ENCODE measurements at places on chromosomes 11 and 22. TPM values are rescaled to one million over a fixed set of nuclear protein-coding genes. Genes with fewer than 3 reads are reported as not detected.

DNA sequence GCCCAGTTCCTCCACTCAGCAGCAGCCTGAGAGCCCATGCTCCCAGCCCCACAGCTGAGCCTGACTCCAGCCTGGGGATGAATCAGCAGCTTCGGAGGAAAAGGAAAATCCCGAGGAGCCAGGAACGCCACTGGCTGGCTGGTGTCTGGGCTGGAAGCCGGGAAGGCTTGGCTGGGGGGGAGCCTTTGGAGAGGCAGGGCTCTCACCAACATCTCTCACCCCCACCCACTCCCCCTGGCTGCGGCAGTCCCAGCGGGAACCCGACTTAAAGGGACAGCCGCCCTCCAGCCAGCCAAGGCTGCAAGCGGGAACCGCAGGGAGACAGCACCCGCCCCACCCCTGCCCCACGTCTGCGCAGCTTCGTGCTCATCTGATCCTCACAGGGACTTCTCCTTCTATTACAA is 28.4 kb downstream of the KIAA0930 start:
- peak; percentile 64 for DNase-seq

DNA sequence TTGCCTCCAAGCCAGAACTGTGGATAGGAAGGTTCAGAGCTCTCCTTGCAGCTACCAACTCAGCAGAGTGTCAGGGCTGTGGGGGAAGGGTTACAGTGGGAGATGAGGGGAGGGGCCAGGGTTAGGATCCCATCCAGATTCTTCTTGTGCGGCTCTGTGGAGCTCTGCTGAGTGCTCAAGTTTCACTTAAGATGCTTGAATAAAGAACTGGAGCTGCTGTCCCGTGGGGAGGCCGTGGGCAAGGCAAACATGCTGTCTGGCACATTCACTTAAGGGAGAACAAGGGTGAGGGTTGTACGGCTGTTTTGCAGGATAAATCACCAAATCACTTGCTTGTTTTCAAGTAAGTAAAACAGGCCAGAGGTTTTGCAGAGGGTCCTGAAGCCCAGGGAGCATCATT is 197.1 kb downstream of the FAM76B start:
- DNase-seq = no peak

GRCh38 chr11:25838918-25839625 is 492.9 kb upstream of the ANO3 start:
- no peak for DNase-seq

DNA sequence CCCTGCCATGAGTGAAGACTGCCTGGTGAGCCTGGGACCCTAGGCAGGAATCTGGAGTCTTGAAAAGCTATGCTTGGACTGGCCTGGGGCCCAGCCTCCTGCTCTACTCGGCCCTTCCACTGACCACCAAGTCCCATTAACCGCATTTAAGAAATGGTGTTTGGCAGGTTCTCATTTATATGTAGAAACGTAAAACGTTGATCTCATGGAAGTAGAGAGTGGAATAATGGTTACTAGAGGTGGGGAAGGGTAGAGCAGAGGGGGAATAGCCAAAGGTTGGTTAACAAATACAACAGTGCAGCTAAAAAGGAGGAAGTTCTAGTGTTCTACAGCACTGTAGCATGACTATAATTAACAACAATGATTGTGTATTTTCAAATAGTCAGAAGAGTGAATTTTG is 72.9 kb upstream of the EED start:
- DNase-seq = no peak

Gene KRTAP5-10
- total RNA-seq = not detected

Gene FOLR1
- total RNA-seq = not detected

All from breast epithelium (tissue), 4 donors.